ENCODE measurements at places on chromosomes 7 and 10.

GRCh38 chr10:119337796-119338432 lies 130.5 kb downstream of the GRK5 start:
- DNase-seq, result no peak

GRCh38 chr7:28755255-28755654 lies 202.9 kb downstream of the TRIL start:
- no peak for DNase-seq

DNA sequence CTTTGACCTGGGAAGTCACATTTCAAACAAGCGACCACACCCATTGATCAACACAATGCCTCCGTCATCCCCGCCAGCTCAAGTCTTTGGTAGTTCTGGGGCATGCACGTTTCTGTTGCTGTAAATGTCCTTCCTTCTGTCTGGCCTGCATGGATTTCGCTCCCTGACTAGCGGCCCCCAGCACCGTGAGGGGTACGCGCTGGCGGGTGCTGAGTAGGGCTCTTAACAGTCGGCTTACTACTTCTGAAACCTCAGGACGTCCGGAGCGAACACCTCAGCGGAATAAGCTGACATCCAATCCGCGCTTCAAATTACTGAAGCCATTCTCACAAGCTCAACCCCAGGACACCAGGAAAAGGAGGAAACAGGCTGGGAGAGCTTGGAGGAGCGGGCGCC lies 505 bp downstream of the NUDCD3 start:
- DNase-seq, result no peak

GRCh38 chr7:16791905-16792698 lies 12.7 kb downstream of the AGR2 start:
- no peak for DNase-seq

GRCh38 chr7:26343320-26343832 lies 51.7 kb downstream of the SNX10 start:
- DNase-seq, result no peak

DNA sequence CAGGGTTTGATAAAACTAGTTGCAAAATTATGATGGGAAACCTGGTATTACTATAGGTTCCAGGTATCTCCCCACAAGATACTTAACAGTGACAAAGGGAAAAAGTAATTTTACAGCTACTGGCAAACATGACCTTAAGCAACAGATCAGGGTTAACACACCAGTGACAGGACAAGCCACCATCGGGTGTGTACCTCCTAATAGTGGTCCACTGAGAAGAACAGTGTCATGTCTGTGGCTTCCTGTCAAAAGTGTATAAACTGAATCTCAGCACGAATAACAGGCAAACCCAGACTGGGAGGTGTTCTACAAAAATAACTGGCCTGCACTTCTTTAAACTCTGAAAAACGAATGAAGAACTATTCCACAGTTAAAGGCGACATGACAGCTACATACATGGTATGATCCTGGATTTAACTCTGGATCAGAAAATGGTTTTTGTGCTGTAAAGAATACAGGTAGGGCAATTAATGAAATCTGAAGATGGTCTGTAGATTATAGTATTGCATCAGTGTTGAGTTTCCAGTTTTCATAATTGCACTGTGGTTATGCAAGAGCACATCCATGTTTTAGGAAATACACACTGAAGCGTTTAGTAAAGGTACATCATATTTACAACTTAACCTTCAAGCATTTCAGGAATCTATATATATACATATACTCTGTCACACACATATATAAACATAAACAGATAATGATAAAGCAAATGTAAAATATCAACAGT lies 32.0 kb upstream of the ARMS2 start:
- no peak for DNase-seq

- DNase-seq, result no peak
Measured at GRCh38 chr7:157413881-157414701, 77.3 kb downstream of the DNAJB6 start.

DNA sequence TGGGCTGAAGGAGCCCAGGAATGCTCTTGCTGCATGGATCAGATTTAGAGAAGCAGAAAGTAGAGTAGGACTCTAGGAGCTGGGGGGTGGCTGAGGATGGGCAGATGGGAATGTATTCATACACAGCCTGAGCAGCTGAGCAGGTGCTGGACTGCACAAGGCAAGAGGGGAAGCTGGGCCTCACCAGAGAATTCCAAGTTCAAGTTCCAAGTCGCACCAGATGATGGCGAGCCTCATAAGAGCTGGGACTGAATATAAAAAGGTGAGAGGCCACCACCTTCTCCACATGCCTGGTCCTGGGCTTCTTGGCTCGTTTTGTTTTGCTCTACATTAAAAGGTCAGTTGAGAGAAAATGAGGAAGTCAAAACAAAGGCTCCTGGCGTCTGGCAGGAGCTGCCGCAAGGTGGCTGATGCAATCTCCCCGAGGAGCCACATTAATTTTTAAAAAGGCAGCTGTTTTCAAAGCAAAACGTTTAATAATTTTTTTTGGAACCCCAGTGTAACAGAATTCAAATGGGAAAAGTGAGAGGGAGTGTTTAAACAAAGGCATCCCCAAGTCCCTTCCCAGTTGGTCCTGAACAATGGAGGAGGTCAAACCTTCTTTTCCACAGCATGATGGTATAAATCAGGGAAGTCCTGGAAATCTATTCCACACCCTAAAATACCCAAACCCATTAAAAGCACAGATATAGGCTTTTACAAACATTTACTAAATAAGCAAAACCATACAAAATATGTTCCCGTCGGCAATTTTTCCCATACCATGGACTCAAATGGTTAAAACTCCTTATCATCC lies 9.5 kb downstream of the CYREN start:
- DNase-seq, result no peak

GRCh38 chr10:127737563-127738511 lies 852 bp downstream of the FOXI2 start:
- DNase-seq, result no peak

DNA sequence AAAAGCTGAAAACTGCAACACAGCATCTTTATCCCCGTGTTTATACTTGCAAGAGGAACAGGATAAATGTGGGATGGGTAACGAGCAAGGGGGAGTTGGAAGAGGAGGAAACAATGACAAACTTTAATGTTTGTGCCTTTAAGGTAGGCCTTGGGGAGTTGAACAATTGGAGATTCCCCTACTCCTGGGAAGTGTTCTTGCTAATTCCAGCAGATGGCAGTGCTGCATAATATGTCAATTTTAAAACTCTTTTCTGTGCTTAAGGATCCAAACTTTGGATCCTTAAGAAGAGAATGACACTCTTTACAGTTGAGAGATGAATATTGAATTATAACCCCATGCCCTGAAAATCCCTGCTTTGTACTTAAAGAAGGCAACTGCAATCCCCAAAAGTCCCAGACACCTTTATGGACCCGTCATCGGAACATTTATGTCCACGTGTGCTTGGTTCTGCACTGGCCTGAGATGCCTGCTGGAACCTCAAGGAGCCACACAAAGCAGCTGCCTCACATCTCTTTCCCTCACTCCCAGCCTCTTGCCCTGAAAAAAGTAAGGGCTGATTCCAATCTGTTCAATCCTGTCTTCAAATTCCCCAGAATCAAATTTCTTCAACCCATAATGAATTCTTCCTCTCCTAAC lies 12.0 kb downstream of the IFIT5 start:
- DNase-seq, result no peak

DNA sequence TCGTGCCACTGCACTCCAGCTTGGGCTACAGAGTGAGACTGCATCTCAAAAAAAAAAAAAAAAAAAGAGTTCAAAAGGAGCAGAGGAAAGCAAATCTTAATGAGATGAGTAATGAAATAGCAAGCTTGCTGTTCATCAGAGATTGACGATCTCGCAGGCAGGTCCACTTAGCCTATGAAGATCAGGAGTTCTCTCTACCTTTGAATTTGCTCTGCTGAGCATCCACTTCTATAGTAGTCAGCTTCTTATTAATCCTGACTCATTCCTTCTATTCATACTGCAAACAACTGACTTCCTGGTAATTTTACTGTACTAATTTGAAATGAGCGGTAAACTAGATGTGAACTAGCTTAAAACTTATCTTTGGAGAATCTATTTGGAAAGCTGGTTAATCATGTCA lies 1014.6 kb downstream of the GATA3 start:
- no peak for DNase-seq

- no peak for DNase-seq
Measured at GRCh38 chr10:55311848-55312635, 511.0 kb upstream of the PCDH15 start.

GRCh38 chr10:26430641-26431163 lies 7.4 kb upstream of the APBB1IP start:
- peak; percentile 28 for DNase-seq

DNA sequence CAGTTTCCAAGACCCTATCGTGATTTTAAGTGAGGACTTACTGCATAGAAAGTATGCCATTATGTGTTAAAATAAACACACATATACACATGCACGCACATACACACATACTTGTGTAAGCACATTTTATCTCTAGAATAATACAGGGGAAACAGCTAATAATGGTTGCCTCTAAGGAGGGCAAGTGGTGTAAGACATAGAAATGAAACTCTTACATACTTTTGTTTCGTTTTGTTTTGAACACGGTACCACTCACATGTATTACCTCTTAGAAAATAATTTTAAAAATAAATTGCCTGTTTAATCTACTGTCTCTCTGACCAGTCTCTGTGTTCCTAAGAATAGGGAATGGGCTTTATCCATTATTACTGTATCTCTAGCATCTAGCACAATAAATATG lies 49.2 kb downstream of the HERPUD2 start:
- DNase-seq, result no peak

GRCh38 chr10:131689016-131689415 lies 211.8 kb upstream of the PPP2R2D start:
- no peak for DNase-seq

DNA sequence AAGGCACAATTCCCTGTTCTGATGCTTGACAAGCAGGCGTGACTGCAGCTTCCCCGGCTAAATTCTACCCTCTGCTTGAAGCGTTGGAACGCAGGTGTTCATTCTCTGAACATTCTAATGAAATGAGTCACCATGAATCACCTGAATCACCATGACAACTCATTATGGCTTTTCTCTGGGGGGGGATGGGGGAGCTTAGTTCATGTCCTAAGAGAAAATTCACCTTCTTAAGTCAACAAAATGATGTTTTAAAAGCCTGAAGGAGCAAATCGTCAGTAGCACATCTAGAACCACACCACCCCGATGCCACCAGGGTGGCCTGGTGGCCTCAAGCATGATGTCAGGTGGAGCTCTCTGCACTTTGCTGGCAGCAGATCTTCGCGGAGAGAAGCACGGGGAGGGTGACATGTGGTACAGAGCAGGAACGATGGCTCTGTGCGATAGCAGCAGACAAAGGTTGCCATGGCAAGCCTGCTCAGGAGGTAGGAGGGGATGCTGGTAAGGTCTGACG lies 33.7 kb downstream of the DDC start:
- DNase-seq, result no peak

DNA sequence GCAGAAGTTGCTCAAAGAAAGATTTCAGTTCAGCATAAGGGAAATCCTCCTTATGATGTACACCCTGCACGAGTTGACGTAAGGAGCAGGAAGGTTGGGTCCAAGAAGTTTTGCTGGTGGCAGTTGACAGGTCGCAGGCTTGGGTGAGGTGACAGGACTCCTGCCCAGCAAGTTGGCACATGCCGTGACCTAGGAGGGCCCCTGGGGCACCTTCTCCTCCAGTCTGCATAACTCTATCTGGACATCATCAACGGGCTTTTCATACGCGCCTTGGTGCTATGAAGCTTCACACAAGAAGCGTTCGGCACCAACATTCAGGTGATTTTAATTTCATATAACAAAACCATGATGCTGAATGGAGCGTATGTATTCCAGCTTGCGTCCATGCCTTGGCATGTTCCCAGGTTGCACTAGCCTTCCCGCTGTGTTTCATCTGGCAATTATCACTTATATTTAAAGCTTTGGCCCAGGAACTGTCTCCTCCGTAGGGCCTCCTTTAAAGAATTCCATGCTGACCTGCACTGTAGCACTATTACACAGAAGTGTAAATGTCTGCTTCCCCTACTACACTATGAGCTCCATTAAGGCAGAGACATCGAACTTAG lies 651.6 kb upstream of the FOXK1 start:
- DNase-seq, result no peak

GRCh38 chr7:148116195-148116594 lies 474.4 kb upstream of the C7orf33 start:
- DNase-seq, result no peak

DNA sequence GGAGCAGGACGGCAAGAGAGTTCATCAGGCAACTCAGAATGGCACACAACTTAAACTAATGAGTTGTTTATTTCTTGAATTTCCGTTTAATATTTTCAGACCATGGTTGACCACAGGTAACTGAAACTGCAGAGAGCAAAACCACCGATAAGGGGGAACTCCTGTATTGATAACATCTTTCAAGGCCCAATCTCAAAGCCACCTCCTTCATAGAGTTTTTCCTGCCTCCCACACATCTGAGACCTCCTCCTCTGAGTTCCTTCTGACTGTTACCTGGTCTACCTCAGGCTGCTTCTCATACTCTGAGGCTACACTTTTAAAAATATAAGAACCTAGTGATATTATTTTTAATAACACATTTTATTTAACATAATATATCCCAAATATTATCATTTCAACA lies 341.5 kb upstream of the NPVF start:
- no peak for DNase-seq

DNA sequence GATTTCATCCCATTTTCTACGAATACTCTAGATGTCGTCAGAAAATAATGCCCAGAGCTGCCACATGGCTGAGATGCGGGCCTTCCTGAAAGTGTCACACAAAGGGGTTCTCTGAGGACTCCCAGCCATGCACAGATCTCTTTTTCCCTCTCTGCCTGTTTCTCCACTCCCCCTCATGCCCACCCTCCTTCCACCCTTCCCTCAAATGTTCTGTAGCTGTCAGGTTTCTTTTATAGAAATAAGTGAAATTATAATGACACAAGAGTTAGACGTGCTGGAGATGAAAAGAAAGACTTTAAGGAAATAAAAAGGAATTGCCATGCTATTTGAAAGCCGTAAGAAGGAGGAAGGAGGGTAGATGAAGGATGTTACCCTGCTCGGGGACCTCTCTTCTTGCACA lies 819.3 kb upstream of the CELF2 start:
- no peak for DNase-seq

DNA sequence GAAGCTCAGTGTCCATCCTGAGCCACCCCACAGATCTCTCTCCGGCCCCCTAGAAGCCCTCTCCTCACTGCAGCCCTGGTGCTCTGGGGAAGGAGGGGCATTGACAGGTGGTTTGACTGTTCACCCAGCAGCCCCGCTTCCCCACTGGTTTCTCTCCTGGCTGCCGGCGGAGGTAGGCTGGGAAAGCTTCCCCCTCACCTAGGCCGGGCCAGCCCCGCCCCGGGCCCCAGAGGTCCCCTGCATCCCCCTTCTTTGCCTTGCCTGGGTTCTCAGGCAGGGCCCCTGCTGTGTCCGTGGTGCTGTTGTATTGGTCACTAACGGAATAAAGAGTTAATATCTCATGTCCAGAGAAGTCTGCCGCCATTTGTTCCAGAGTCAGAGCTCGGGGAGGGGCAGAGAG lies 21.2 kb downstream of the CLEC2L start:
- DNase-seq, result no peak

GRCh38 chr7:123797673-123798531 lies 47.1 kb upstream of the HYAL4 start:
- DNase-seq, result no peak

- DNase-seq, result no peak
Measured at GRCh38 chr7:158812684-158813083, 16.6 kb downstream of the ESYT2 start.
